ENCODE measurements at places on chromosomes 7 and 10.

DNA sequence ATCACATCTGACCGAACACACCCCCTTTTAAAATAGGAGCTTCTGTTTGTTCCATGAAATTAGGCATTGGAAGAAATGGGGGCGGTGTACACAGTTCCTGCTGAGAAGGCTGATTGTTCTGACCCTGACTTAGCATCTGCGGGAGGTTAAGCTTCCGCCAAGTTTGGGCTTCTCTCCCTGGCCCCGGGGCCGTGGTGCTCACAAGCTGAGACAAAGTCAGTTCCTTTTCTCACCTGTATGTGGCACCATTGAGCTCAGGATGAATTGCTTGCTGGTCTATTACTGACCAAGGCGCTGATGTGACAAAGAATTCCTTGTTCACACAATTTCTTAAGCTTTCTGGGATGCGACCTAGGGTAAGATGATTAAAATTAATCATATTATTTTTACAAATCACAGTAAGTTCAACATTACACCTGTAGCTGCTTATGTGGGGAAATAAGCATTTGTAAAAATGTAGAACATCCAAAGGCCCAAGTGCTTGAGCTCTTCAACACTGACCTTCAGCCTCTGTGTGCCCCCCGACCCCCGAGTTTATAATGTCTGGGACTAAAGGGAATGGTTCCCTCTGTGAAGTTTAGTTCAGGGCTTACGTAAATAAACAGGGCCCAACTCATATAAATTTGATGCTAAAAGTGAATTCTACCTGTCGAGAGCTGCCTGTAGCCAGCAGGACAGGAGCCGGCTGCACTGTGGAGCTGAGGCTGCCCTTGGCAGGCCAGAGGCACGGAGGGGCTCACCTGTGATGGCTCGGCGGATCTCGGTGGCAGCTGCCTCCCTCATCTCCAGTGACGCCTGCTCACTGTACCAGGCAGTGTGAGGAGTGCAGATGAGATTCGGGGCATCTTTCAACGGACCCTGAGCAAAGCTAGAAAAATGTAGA is 50.8 kb downstream of the ZRANB1 start:
- DNase-seq = peak; percentile 30

- DNase-seq = no peak
Observed at GRCh38 chr7:106616708-106617051, 44.3 kb downstream of the CCDC71L start.

DNA sequence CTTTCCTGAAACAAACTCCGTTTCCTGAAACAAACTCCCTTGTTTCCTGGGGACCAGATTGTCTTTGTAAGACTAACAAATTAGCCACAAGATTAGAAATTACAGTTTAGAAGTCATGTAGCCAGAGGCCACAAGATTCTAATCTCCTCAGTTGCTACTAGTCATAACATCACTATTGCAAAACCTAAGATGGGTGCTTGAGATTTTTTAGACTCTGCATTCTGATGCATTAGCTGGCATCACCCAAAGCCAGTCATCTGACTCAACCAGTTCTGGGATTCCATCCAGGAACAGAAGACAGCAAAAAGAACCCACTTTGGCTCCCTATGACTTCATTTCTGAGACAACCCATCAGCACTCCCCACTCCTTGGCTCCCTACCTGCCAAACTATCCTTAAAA is 367.9 kb upstream of the MBL2 start:
- no peak for DNase-seq

- DNase-seq = no peak
Observed at GRCh38 chr7:121271916-121272315, 56.9 kb upstream of the WNT16 start.

DNA sequence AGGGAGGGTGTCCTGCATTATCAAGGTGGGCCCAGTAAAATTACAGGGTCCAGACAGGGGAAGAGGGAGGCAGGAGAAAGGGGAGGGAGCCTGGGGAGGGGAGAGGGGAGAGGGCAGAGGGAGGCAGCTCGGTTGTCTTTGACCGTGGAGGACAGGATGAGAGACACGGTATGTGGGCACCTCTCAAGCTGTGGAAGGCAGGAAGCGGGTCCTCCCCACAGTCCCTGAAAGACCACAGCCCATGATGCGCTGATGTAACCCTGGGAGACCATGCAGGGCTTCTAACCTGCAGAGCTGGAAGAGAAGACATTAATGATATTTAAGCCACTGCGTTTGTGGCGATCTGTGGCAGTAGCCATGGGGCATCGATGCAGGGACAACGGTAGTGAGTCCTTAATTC is 27.2 kb upstream of the MNX1 start:
- DNase-seq = no peak

GRCh38 chr10:18164093-18164492 is 23.9 kb downstream of the CACNB2 start:
- DNase-seq = no peak

DNA sequence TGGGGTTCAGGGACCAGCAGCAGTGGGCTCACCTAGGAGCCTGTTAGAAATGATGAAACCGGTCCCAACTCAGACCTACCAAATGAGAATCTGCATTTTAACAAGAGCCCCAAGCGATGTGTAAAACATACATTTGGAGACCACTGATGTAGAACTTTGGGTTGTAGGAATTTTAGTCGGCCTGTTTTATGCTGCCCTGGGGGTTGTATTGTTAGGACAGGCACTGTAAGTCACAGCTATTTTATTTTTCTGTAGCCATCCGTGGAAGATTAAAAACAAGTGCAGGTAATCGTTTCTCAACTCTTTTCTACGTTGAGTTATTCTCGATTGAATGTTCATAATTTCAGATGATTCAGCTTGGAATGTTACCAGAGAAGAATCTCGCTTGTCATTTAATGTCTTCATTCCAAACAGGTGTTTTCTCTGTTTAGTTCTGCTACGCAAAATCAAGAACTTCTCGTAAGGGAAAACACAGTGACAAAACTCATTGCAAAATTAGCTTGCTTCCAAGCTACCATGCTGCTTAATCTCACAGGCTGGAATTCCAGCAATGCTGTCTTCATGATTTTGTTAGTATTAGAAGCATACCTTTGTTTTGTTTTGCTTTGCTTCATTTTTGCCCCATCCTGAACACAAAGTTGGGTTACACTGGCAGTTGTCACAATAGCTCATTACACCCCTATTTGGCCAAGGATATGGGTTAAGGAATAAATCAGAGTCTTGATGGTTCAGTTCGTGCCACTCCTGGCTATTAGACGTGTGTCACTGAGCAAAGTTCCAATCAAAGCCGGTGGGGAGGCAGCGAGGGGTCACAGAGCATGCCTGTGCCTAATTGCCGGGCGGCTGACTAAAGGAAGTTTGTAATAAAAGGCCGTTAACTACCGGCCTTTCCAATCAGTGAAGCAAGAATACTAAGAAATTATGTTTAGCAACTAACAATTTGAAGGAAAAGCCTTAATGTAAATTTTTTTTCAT is 676.9 kb downstream of the GATA3 start:
- DNase-seq = no peak

- no peak for DNase-seq
Observed at GRCh38 chr10:13496931-13497330, 31.9 kb downstream of the BEND7 start.

- DNase-seq = no peak
Observed at GRCh38 chr10:92740762-92741161, 51.0 kb downstream of the HHEX start.

DNA sequence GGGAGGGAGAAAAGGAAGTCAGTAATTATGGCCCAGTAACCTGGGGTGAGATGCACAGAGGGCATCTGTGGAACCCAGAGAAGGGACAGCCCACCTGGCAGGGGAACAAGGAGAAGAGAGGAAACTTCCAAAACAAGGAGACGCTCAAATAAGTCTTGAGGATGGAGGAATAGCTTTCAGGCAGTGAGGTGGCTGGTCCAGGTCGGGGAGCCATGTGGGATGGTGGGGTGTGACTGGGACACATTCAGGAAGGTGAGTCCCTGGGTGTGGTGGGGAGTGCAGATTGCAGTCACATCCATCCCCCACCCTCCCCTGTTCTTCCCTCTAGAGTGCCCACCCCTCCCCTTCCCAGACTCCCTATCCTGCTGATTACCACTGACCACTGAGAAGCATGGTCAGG is 175.4 kb downstream of the GRID1 start:
- no peak for DNase-seq

DNA sequence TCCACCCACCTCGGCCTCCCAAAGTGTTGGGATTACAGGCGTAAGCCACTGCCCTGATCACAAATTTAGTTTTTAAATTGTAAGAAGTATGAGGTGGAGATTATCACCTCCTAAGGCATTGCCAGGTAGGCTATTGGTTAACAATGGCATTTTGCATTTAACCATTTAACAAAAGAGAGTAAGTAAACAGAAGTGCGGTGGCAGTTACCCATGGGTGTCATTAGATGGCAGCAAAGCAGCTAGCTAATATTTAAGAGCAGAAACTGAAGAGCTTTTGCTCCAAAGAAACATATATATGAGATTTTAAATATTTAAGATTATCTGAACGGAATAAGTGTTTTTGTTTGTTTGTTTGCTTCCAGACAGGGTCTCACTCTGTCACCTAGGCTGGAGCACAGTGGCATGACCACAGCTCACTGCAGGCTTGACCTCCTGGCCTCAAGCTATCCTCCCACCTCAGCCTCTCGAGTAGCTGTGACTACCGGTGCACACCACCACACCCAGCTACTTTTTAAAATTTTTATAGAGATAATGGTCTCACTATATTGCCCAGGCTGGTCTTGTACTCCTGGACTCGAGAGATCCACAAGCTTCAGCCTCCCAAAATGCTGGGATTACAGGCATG is 325.5 kb upstream of the C7orf33 start:
- DNase-seq = peak; percentile 56

DNA sequence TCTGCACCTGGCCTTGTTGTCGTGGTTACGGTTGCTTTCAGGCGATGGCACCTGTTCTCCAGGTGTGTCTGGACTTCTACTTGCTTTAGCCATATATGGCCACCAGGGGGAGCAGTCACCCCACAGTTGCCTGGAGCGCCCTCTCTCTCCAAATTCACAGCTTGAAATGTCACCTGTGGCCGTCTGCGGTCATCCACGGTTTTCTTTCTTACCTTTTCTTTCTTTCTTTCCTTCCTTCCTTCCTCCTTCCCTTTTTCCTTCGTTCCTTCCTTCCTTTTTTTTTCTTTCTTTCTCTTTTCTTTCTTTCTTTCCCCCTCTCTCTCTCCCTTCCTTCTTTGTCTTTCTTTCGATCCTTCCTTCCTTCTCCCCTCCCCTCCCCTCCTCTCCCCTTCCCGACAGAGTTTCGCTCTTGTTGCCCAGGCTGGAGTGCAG is 150.5 kb upstream of the VKORC1L1 start:
- peak; percentile 65 for DNase-seq

- no peak for DNase-seq
Observed at GRCh38 chr10:69363666-69364065, 53.1 kb downstream of the TACR2 start.

DNA sequence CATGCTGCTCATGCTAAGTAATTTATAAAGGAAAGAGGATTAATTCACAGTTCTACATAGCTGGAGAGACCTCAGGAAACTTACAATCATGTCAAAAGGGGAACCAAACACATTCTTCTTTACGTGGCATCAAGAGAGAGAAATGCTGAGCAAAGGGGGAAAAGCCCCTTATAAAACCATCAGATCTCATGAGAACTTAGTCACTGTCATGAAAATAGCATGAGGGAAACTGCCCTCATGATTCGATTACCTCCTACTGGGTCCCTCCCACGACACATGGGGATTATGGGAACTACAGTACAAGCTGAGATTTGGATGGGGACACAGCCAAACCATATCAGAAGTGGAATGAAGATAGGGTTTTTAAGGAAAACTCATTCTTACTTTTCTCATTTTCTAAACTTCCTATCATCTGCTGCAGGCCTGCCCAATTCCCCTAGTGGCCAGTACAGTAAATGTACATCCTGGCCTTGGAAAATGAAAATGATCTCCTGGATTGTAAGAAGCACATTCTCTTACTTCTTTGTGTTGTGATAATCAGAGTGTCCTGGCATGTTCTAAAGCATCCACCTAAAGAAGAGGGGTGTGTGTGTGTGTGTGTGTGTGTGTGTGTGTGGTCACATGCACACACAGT is 421.5 kb downstream of the LRMDA start:
- DNase-seq = no peak

DNA sequence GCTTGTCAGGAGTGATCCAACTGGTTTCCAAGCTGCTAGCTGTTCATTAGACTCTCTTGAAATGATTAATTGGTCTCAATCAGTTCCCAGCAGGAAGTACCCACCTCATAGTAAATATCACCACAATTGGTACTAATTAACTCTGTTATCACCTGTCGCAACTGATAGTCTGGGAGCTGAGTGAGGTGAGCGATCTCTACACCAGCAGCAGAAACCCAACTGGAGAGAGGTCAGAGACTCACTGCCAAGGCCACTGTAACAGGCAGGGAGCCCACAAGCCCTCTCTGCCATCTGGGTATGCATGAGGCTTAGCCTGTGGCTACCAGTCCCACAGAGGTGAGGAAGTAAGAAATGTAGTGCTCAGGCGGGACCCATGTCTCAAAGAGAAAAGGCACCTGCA is 245.5 kb downstream of the DYNC1I1 start:
- DNase-seq = no peak

DNA sequence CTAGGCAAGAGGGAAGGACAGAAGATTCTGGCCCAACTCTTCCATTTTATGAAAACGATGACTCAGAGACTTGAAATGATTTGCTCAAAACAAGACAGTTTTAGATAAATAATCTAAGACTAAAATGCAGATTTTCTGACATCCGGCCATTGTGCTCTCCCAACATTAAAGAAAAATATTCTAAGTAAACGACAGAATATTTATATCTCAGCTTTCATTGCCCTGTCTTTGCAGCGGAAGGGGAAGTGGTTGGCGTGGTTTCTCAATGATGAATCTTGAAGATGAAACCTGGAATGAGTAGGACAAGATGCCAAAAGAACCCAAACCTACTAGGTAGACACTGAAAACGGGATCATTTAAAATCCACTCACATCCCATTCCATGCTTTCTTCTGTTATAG is 28.9 kb upstream of the NPY start:
- no peak for DNase-seq

- DNase-seq = peak; percentile 62
Observed at GRCh38 chr10:79316671-79317431, 30.4 kb upstream of the PPIF start.

DNA sequence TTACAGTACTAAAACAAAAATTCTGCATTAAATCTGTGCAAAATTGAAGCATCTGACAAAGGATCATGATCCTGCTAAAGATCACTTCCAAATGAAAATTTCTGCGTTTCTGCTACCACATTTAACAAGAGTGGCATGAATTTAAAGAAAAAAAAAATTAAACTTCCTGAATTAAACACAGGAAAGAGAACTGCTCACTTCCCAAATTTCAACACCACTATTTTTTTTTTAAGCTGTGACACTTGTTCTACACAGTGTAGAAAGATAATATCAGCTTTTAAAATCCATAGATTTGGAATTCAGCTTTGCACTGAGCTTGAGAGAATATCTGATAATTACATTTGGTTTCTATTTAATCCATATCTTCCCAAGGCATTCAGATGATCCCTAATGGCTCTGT is 73.6 kb downstream of the EPC1 start:
- no peak for DNase-seq

DNA sequence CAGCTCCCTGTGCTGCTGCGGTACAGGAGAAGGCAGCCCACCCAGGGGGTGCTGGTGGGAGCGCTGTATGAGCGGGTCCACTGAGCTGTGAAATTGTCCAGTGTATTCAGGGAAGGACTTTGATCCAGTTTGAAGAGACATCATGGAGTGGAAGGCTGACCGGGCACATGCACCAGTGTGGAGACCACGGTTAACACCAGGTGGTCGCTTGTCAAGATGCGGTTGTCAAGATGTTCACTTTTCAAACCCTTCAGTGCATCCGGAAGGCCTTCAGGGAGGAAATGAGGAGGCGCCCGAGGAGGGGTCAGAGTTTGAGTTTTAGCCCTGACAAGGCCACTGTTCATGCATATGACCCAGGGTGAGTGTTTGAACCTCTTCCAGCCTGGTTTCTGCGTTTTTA is 6.1 kb downstream of the DOCK1 start:
- no peak for DNase-seq

- no peak for DNase-seq
Observed at GRCh38 chr7:8481752-8482446, 48.5 kb downstream of the NXPH1 start.
